Stimulated activated CD4-positive, alpha-beta T cell treated with anti-CD3 and anti-CD28 coated beads, Interleukin-15, amount 100 ng/mL, for 1 hour (primary cell): ENCODE measurements at places on chromosomes 2 and 18.

- DNase-seq, result no peak
These were observed 1.4 kb upstream of the ATP8B1 start for GRCh38 chr18:57804557-57804956.

GRCh38 chr2:236772220-236772837 is 202.7 kb downstream of the ACKR3 start:
- DNase-seq, result no peak

- no peak for DNase-seq
These were observed 304.6 kb downstream of the PARD3B start for GRCh38 chr2:204849892-204850291.

DNA sequence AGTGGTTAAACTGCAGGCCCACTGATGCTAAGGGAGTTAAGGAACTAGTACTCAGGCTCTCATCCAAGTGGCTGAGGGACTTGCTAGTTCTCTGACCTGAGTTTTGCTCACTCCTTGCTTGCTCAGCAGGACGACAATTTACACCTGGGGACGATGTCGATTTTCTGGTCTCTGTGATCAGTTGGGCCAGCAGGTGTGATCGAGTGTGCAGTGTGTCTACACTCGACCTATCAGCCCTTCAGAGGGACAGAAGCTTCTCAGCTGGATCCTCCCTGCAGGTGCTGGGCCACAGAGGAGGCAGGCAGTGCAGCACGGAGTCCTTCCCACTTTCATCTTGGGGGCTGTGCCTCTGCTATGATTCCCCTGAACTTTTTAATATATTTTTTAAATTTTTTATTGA is 71.5 kb downstream of the KCNS3 start:
- no peak for DNase-seq

DNA sequence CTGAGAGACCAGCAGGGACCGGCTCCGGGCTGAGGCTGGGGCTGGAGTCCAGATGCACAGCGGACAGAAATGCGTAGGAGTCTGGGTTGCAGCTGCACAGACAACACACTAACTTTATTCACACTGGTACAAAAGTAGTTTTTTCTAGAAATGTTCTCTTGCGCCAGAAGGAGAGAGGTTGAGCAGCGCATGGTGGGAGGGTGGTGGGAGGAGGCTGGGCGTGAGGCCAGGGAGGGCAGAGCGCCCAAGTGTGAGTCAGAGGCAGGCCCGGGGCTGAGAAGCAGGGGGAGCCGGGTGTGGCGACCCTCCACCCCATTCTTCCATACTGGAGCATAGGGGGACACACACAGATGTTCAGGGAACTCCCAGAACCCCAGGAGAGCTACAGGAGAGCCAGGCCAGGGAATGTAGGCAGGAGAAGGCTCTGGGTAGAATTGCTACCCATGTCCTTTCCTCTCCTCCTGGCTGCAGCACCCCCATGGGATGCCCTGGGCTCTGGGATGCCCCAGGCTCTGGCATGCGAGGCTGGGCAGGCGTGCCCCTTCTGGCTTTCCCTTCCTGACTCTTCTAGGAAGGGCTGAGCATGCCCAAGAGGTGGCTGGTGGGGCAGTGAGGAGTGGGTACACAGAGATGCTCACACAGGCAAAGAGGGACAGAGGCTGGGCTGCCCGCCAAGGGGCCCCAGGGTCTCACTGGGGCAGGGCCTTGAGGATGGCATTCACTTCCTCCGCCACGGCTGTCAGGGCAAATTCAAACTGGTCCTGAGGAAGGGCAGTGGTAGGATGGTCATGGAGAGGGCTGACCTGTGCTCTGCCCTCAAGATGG is 10.6 kb downstream of the DNAJB2 start:
- DNase-seq, result no peak

GRCh38 chr2:62431512-62431911 is 74.5 kb downstream of the TMEM17 start:
- no peak for DNase-seq

- no peak for DNase-seq
These were observed 5.7 kb downstream of the AGPS start for GRCh38 chr2:177398290-177398683.

DNA sequence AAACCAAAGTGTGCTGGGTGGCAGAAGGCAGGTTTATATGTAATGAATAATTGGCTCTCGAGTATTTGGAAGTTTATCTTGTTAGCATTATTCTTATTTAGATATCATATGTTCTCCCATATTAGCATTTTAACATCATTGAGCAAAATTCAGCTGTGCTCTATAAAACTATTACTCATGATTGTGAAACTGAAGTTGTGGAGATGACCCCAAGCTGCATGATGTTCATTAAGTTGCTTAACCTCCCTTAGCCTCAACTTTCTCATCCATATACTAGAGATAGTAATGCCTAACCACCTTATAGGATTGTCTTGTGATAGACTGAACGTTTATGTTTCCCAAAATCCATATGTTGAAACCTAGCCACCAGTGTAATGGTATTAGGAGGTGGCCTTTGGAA is 346.3 kb downstream of the SATB2 start:
- DNase-seq, result no peak

DNA sequence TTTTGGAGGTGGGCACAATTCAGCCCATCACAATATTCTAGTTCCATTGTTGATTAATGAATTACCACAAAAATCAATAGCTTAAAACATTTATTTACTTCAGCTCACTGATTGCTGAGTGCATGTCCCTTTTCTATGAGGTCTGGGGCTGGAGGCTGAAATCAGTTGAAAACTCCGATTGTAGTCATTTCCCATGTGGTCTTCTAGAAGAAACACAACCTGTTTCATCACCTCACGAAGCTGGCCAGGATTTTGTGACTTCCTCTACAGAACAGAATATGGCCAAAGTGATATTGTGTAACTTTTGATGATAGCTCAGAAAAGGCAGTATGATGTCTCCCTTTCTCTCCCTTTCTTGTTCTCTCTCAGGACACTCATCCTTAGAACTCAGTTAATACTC is 44.1 kb upstream of the CYRIA start:
- no peak for DNase-seq

DNA sequence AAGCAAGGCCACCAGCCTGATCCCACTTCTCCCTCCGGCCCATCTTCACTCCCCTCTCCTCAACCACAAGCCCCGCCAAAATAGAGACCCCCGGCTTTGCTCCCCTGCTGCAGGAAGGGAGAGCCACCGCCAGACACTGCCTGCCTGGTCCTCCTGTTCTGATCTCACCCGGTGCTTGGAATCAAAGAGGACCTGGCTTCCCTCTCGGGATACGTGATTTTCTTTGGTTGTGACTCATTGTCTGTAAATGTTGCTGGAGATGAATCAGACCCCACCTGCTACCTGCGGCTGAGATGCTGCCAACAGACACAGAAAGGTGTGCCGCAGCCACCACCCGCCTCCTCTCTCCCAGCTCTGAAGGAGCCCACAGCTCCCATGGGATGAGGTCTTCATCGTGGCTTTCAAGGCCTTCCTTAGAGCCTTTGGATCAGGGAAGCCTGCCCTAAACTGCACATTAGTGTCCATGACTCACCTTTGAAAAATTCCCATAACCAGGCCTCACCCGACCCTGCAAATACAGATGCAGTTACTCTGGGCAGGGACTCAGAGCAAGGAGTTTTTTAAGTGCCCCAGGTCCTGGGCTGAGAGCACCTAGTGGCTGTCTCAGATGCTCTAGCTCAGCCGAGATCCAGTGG is 79.4 kb upstream of the ZNF532 start:
- DNase-seq, result no peak

- no peak for DNase-seq
These were observed 78.2 kb upstream of the UGP2 start for GRCh38 chr2:63763391-63763941.

- DNase-seq, result no peak
These were observed 80.9 kb upstream of the IGFBP5 start for GRCh38 chr2:216776066-216776850.

DNA sequence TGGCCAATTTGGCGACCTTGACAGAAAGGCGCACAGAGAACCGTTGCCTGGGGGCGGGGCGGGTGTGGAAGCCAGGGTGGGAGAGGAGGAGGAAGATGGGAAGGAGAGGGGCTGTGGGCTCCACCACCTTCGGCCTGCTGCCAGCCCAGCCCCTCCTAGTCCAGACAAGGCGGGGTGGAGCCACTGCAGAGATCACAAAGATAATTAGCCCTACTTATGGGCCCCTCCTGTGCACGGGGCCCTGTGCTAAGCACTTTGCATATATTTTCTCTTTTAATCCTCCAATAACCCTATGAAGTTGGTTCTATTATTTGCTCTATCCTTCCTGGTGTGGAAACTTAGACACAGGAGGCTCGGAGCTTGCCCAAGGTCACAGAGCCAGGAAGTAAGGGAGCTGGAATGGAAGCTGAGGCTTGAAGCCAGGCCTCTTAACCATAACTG is 13.7 kb upstream of the ECEL1 start:
- no peak for DNase-seq

DNA sequence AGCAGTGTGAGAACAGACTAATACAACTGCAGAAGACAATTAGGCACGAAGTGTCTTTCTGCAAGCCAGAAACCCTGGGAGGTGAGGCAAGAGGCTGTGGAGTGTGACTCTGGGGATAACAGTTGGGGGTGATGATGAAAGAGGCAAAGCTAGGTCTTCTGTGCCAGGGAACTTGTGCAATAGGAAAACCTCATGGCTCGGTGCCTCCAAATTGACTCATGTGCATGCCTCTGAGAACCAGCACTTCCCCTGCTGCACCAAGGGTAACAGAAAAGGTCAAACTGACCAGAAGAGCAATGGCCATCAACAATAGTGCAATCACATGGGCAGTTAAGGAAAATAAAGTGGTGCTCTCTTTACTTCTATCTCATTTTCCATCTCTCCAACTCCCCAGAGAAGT is 136.4 kb downstream of the SCG2 start:
- DNase-seq, result no peak

- no peak for DNase-seq
These were observed 117.3 kb downstream of the PLB1 start for GRCh38 chr2:28613186-28613585.

- DNase-seq, result no peak
These were observed 108.1 kb downstream of the AQP4 start for GRCh38 chr18:26757263-26758019.

DNA sequence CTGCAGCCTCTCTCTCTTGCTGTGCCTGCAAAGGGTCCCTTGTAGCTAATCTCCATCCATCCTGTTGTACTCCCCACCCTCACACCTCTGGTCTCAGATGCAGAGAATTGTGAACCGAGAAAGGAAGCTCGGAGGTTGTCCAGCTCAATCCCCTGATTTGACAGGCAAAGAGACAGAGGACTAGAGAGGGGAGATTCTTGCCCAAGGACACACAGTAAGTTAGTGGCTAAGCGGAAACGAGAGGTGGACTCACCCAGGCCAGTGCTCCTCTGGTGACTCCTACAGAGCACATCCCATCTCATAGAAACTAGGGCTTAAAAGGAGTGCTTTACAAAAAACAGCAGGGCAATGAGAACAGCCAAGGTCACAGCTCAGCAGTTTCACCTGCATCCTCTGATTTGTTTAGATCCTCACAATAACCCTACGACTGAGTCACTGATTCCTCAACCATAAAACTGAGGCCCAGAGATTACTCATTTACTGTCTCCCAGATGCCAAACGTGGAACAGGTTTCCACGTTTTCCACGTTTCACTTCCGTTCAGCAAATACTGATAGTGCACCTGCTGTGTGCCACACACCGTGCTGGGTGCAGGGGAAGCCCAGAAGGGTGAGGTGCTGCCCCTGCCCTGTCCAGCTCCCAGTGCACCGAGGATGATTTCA is 22.1 kb downstream of the EHD3 start:
- DNase-seq, result no peak

DNA sequence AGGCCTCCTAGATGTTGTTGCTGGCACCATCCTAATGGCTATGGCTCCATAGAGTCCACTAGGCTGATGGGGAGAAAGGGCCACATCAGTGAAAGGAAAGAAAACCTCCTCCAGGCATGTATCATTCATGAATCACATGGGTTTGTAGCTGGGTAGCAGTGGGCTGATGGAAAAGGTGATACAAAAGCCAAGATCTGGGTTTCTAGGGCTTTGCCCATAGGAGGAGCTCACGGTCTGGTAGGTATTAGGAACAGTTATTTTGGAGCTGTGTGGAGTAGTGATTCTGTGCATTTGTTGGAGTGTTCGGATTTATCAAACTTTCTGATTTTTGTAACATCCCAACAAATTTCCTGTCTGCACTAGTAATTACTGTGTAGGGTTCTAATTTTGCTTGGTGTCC is 259.2 kb downstream of the SLC4A3 start:
- no peak for DNase-seq

DNA sequence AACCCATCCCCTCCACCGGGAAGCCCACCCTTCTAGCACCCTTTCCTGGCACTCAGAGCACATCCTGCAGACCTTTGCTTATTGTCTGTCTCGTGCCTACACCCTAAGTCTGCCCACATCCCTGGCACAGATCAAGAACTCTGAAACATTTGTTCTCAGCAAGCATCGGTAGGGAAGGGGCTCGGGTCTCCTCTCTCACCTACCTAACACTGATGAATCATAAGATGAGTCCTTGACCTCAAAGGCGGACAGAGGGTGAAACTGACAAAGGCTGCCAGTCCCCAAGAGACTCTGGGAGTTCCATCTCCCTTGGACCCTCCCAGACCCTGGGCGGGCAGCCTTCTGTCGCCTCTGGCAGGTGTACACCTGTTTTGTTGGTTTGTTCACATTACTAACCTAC is 9.3 kb downstream of the MAL start:
- no peak for DNase-seq

- no peak for DNase-seq
These were observed 116.5 kb downstream of the GALR1 start for GRCh38 chr18:77366067-77366719.

GRCh38 chr2:3044587-3045317 is 332.9 kb downstream of the EIPR1 start:
- no peak for DNase-seq

DNA sequence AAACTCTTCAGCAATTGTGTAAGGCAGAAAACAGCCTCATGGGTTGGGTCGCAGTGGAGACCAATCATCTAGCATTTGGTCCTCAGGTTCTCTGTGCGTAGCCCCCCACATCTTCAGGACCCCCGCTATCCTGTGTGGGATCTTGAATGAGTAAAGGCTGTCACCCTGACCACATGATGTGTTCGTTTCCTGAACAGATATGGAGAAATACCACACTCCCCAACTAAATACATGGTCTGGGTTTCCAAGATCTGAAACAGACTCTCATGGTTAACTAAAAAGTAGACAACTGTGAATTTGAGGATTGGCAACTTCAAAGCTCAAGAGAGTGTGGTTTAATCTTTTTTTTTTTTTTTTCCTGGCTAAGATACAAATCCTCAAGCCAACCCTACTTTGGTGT is 23.2 kb downstream of the DOCK10 start:
- DNase-seq, result no peak

GRCh38 chr2:63614983-63615945 is 26.5 kb downstream of the MDH1 start:
- DNase-seq, result no peak

- DNase-seq, result no peak
These were observed 28.5 kb upstream of the PGAP1 start for GRCh38 chr2:196955036-196955435.

DNA sequence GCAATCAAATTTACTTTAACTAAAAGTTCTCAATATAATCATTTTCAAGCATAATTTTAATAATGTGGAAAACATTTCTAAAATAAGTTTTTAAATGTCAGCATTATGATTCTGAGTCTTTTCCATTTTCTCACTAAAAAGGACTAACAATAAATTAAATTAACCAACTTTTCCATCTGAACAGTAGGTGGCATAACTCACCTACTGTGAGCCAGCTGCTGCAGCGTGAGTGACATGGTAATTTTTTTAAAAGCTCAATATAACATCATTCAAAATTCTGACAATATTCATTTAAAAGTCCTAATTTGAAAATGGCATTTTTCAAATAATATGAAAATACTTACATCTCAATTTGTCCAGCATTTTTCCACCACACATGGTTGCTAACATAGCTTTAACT is 66.5 kb downstream of the DTNB start:
- no peak for DNase-seq

- DNase-seq, result no peak
These were observed 756 bp upstream of the OST4 start for GRCh38 chr2:27071990-27072830.
